NCI-H187 treated with DMSO at 0.1 percent for 48 hours (cell line): ENCODE measurements at places on chromosomes 12 and 14.
A peak's percentile ranks its signal among the peaks of the same experiment; 100 is the strongest.

DNA sequence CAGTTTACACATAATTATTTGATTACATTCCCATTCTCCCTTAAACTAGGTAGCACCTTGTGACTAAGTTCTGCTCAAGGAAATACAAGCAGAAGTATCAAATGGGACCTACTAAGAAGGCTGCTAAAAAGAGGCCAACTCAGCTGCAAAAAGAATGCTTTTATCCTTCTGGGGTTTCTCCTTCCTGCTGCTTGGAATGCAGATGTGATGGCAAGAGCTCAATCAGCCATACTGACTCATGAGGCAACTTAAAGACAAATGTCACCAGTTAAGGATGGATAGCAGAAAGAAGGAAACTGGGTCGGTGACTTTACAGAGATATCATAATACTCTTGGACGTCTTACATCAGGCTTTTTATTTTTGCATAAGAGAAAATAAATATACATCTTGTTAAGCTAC is 38.0 kb upstream of the RAP1B start:
- no peak for DNase-seq

- no peak for DNase-seq
Observed at GRCh38 chr12:112303004-112303403, 79.2 kb downstream of the HECTD4 start.

DNA sequence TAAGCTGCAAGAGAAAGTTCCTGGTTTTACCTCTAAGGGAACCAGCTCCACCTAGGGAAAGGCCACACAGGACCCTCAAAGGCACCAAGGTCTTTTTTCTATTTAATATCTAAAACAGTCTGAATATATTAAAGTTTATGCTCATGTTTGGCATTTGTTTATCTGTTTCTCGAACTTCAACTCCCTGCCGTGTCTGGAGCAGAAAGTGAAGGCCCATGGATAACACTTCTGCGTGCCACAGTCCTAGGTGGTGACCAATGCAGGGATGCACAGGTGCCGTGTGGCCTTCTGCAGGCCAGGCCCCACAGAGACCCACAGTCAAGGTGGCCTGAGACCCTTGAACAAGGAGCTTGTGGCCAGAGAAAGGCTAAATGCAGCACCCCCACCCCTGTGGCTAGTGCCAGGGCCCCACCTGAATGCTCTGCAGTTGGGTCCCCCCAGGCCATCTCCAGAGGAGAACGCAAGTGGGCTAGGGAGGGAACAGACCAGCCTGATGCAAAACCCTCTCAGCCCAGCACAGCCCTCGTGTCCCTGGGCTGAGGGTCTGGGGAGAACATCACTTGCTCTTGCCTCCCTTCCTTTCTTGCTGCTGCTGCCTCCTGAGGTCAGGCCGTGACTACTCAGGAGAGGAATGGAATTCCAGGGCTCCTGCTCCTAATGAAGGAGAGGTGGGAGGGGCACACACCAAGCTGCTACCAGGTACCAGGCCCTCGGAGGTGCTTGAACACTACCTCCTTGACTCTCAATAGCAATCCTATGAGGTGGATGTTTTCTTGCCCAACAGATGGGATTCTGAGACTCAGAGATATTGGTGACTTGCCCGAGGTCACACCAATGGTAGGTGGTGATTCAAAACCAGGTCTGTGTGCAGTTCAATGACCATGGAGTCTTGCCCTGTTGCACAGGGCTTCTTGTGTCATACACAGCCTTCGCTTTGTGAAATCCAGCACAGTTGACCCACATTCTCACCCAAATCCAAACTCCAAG is 45.4 kb downstream of the PSMA6 start:
- no peak for DNase-seq

DNA sequence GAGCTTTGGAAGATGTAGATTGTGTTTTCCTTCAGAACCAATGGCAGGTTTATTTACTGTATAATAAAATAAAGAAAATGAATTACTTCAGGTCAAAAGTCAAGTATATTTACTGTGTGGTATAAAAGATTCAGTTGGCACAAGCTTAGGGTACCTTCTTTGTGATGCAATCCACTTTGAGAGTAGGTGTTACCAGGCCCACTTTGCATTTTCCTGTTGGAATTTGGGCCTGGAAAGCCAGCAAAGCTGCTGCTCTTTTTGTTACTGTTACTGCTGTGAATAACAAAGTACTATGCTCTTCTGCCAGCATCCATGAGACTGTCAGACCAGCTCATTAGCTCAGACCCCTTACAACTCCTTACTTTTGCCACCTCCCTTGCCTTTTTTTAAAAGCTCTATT is 649.0 kb upstream of the SEL1L start:
- no peak for DNase-seq

GRCh38 chr14:71261206-71261605 is 353.9 kb downstream of the PCNX1 start:
- DNase-seq: no peak

- no peak for DNase-seq
Observed at GRCh38 chr14:68651075-68651474, 141.8 kb downstream of the ZFP36L1 start.

- DNase-seq: no peak
Observed at GRCh38 chr14:51071857-51072256, 23.0 kb downstream of the TRIM9 start.

DNA sequence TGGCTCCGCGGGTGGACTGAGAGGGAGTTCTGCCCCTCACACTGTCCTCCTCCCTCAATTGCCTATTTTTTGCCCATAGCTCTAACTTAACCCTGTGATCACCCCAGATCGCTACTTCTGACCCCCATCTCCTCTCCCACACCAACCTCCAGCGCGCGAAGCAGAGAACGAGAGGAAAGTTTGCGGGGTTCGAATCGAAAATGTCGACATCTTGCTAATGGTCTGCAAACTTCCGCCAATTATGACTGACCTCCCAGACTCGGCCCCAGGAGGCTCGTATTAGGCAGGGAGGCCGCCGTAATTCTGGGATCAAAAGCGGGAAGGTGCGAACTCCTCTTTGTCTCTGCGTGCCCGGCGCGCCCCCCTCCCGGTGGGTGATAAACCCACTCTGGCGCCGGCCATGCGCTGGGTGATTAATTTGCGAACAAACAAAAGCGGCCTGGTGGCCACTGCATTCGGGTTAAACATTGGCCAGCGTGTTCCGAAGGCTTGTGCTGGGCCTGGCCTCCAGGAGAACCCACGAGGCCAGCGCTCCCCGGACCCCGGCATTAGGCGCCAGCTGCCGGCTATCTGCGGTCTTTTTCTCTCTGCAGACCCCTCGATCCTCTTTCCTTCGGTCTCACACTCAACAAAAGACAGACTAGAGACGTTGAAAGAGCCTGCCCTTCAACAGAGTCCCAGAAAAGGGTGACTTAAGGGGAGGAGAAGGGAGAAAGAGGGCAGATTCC is 3.0 kb upstream of the TBX3 start:
- DNase-seq: no peak

- DNase-seq: no peak
Observed at GRCh38 chr12:62098132-62098531, 162.1 kb upstream of the USP15 start.

DNA sequence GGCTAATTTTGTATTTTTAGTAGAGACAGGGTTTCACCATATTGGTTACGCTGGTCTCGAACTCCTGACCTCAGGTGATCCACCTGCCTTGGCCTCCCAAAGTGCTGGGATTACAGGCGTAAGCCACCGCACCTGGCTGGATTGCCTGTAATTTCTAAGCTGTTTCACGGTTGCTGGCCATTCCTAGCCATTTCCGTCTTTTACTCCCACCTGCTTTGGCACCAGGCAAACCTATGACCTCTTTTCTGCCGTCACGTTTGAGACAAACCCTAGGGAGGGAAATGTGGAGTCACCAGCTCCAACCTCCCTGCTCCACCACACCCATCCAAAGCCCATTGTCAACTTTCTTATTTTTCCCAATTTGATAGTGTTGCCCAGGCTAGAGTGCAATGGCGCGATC is 1.2 kb downstream of the GPR132 start:
- DNase-seq: no peak

DNA sequence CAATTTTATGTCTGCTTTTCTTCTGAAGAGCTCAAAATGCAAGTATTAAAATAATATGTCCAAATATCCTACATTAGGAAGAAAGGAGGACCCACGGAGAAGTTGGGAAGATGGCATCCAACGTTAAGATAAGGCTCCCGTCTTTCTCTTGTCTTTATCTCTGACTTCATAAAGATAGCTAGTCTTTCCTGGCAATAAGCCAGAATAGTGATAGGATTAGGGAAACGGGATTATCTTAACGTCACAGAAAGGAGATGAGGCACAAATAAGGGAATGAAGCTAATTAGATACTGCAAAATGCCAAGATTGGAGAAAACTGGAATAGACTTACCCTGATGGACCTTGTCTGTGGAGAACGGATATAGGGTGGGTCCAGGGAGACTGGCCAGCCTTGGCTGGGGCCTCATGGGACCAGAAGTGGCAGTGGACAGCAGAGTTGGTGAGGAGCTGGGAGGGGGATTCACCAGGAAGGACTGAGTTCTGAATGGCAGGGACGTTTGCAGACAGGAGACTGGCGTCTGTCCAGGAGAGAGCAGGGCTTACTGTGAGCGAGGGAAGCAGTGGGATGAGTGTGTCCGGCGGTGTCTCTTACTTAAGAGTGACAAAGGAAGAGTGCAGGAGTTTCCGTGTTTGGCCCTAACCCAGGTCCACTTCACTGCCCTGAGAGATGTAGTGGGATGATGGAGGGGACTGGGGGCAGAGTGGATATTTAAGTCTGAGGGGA is 119.9 kb downstream of the CACNA1C start:
- no peak for DNase-seq

GRCh38 chr12:94225506-94225905 is 77.1 kb downstream of the PLXNC1 start:
- DNase-seq: no peak

DNA sequence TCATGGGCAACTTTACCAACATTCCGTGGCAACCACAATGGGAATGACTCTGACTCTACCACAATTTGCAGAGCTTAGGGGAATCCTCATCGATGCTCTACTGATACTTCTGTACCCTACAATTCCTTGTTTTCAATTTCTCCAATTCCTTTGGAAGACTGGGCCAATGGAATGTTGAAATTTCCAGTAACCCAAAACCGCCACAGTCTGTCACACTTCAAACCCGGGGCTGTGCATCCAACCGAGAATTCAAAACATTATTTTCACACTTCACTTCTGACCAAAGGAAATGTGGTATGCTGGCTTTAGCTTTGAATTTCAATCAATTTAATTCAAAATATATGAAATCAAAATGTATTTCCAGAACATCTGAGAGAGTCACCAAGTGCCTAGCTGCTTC is 951.4 kb downstream of the VRK1 start:
- no peak for DNase-seq

DNA sequence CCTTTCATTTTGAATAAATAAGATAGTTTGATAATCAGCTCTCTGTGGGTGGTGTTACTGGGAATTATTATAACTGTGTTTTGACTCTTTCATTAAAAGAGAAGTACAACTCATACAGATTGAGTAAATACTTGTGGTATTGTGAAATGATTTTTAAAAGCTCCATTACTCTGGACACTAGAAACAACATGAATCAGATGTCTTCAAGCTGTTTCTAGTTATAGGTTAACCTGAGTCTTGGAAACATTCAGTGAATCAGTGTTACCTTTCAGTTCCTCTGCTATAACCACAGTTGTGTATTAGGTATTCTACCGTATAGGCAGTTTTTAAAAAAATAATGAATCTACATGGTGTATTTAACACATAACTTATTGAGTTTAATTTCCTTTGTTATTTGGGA is 128.4 kb upstream of the SSTR1 start:
- no peak for DNase-seq

DNA sequence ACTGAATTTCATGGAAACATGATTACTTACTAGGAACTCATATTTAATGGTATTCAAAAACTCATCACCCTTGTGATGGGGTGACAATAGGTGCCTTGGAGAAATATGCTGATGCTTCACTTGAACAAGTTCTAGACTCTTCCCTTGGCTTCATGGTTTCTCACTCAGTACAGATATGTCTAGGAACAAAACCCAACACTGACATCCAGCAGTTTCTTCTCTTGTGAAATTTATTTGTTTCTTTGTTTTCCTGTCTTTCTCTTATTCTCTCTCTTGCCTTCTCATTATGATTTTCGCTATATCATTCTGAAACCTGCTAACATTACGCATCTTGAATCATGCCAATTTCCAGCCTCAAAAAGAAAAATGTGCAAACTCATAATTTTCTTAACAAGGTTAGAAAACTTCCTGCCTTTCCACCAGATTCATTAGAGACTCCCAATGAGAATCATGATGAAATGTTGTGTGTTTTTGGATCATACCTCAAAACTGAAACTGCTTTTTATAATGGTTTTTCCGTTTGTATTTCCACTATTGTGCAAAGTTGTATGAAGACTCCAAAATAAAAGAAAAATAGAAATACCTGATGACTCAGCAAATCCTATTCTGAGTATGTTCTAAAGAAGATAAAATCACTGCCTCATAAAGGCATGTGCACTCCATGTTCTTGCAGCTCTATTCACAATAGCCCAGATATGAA is 1021.5 kb downstream of the TMEM121 start:
- no peak for DNase-seq

DNA sequence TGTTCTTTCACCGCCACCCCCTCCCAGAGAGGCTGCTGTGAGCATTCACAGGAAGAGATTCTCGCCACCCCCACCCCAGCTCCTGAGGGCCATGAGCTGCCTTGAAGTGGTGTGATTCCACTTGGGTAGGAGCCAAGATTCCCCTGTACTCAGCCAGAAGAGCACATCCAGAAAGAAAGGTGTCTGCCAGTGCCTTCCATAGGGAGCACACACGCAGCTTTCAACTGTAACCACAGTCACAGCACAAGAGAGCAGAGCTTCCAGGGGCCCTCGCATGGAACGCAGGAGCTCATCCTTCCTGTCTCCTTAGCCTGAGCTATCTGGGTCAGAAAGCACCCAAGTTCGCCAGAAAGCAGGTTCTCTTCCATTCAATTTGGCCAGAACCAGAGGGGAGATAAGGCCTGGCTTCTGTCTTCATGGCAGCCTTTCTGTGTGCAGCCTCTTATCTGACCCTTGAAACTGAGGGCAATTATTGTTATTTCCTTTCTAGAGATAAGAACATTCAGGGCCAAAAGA is 66.6 kb upstream of the SCN8A start:
- peak; percentile 9 for DNase-seq

DNA sequence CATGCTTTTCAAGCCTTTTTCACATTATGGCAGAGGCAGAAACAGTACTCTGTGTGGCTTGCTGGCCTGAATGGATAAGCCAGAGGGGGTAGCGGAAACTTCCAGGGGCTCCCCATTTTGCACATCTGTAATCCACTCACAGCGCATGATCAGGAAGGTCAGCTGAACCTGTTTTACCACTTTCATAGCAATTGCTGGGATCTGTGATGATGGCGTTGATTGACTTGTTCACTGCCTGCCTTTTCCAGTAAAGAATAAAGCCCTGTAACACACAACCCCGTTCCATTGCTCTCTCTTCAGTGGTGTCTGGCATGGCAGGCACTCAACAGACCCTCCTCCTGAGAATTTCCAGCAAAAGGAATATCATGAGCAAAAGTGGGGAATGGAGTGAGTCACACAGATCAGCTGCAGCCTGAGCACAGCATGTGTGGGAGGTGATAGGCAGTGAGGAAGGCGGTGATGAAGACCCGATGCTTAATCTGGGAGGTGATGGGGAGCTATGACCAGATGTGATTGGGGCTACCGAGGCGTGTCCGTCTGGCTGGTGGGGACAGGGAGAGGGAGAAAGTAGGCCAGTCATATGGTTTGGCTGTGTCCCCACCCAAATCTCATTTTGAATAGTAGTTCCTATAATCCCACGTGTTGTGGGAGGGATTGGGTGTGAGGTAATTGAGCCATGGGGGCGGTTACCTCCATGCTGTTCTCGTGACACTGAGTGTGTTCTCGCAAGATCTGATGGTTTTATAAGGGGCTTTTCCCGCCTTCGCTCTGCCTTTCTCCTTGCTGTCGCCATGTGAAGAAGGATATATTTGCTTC is 44.7 kb upstream of the CHST11 start:
- DNase-seq: no peak

- no peak for DNase-seq
Observed at GRCh38 chr12:56994231-56994746, 12.1 kb downstream of the ZBTB39 start.
